ENCODE measurements at places on chromosomes 4 and X. TPM values are rescaled to one million over a fixed set of nuclear protein-coding genes. Genes with fewer than 3 reads are reported as not detected.

DNA sequence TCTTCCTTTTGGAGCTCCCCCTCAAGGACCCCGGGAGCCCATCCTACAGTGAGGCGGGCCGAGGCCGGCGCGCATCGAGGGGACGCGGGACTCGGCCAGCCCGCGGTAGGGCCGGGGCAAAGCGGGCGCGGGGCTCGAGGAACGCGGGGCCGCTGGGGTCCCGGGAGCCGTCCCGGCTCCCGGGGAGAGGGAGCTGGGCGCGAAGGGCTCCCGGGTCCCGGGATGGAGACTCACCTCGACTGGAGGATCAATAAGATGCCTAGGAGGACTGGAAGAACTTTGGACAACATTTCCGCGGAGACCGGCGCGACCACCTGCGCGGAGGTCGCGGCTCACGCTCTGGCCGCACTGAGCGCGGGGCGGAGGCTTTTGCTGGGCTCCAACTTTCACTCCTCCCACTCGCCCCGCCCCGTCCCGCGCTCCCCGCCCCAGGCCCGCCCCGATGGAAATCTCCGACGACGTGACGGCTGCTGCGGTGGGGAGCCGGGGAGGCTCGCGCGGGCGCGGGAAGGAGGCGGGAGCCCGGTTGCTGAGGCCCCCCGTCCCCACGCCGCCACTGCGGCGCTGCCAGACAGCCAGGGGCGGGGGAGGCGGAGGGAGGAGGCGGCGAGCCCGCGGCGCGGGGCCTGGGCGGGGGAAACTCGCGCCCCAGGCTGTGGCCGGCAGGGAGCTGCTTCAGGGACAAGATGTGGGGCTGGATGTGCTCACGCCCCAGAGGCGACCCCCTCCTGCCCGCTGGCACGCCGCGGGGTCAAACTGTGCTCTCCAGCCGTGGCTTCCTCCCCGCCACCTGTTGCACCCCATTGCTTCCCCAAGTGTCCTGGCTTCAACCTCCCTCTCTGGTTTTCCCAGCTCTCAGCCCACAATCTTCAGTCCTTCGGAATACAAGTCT is at the start of gene GABRE:
Gene GABRE, minus strand, starts transcription at position 341 of the 892 bp plus-strand sequence. Its CDS starts 51 bp downstream, at position 290.
- peak; percentile 75 for ATAC-seq

DNA sequence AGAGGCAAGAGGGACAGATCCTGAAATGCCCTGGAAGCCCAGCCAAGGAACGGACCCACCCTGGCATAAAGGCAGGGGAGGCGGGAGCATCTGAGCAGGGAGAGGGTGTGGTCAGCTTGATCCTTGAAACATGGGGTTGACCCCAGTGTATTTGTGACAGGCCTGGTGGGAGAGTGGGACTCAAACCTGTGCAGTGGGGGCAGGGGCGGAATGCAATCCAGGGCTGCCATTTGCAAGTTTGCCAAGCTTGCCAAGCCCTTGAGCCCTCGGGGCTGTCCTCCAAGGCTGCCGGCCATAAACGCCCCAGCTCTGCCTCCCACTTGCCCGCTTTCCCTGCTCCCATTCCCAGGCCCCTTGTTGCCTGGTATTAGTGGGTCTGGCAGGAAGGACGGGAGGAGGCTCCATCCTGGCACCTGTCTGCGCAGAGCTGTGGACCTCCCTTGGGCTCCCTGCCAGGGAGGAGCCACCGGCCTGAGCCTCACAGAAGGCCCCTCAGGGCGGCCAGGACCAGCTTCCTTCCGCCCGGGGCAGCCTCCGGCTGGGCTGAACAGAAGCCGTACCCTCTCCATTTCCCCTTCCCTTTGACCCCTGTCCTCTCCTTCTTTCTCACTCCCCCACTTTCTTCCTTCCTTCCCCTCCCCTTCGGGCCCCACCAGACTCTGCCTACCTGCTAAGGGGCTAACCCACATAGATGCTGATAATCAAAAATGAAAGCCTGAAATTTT is 661 bp downstream of the S100P start:
- no peak for ATAC-seq

DNA sequence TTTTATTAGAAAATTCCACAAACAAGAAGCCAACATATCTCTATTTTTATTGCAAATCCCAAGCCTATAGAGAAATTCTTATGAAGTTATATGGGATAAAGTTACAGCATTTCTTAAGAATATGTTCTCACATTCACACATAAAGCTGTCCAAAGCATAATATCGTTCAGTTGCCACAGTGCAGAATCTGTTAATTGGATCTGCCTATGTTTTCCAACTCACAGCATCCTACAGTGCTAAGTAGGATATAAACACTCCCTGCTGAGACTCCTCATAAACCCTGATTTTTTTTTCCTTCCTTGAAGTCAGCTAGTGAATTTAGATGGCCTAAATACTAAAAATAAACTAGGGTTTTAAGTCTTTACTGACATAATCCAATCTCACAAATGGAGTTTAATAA is 307.9 kb downstream of the PDGFC start:
- ATAC-seq: no peak

GRCh38 chrX:49066278-49066677 is 7.5 kb downstream of the CCDC120 start:
- no peak for ATAC-seq

DNA sequence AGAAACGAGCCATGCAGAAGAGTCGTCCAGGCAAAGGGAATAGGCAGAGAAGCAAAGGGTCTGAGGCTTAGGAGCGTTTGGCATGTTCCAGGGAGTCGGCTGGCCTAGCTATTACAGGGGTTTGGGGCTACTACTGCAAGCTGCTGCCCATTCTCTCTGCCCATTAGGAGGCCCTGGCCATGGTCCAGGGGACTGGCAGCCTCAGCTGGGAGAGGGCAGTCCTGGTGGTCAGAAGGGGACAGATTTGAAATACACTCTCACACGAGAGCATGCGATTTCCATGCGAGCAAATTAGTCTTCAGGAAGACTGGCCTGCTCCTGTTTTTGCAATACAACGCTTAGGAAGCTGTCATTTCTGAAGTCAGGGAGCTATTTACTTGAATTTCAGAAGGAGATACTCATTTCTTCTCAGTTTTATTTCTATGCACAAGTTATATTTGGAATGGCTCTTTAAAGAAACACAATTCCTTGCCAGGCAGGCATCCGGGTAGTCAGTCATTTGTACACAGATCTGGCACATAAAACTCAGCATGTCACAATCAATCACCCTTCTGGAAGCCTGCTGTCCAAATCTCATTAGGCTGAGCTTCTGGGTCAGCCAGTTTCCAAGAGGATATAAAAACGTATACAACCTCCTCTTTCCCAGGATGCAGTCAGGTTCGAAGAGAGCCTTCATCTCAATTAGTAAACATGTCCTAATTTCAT is 27.0 kb downstream of the PROM1 start:
- ATAC-seq: no peak

DNA sequence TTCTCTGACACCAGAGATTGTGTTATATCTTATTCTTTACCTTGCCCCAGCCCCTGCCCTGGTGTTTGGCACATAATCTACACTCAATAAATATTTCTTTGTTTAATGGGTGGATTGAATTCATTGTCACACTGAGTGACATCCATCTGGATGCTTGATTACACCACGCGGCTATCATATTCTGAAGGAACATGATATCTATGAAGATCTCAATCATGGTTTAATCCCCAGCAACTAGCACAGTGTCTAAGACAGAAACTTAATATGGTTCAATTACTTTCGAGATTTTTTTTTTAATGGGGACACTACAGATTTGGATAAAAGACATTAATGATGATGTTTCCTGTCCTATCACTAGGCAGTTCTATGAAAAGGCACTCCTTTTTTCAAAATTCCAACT is 246.3 kb downstream of the PALLD start:
- no peak for ATAC-seq

DNA sequence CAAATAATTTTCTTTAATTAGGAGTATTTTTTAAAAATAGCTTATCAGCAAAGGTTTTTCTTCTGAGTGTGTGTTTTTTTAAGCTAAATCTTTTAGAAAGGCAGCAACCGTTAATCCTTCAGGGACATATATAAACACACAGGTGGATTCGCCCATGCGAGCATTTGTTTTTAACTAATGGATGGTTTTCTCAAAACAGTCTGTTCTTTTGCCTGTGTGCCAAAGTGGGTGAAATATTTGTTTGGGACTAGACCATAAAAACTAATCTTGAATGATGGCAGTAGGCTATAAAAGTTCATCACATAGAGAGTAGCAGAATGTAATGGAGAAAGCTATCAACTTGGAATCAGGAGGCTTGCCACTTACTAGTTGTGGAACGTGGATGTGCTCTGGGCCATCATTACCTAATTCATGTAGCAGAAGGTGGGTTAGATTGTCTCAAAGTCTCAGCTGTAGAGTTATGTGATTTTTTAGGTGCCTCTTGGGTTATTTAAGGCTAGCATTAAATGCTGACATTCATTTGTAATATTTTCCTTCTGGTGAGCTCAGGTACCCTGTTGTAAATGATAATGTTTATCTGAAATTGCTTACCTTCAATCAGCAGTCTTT is 7.4 kb upstream of the TAPT1 start:
- no peak for ATAC-seq

- ATAC-seq: no peak
These were observed 530.7 kb downstream of the CWH43 start for GRCh38 chr4:49516796-49517195.

DNA sequence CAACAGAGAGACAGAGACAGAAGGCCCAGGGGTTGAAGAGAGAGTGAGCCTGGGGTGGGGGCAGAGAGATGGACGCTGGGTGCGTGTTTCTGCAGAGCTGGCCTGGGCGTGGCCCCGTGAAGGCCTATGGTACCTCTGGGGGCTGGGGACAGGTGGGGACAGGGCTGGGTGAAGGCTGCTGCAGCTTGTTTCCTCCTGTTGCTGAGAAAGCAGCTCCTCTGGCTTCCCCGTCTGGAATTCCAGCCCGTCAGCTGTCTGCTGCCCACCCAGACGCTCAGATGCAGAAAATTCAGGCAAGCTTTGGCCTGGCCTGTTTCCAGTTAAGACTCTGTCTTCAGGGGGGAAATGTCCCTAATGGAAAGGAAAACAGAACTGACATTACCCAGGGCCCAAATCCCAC is 76.8 kb upstream of the PSAPL1 start:
- no peak for ATAC-seq

The KDM5C gene
- 73.6 TPM for total RNA-seq

DNA sequence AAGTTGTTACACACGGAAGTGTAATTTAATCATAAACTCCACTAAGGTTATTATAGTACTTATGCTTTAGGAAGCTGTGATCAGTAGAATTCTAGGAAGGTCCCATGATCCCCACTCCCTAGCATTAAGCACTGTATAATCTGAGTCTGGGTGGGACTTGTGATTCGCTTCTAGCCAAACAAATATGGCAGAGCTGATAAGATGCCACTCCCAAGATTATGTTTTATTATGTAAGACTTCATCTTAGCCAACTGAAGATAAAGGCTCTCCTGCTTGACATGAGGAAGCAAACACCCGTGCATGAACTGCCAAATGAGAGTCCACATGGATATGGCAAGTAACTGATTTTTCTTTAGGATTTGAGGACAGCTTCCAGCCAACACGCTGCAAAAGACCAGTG is 186.4 kb upstream of the NDST3 start:
- ATAC-seq: no peak

DNA sequence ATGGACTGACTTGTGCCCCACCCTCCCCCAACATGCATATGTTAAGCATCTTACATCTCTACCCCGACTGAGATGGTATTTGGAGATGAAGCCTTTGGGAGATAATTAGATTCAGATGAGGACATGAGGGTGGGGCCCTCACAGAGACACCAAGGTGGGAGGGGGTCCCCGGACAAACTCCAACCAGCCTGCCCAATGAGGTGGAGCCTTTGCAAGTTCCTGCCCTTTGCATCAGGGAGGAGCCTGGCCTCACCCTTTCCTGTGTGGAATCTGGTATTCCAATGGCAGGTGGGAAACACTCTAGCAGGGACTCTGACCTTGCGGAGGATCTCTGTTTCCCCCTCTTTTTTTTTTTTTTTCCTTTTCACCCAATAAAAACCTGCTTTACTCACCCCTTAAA is 589.9 kb upstream of the BOD1L1 start:
- no peak for ATAC-seq

The PHOX2B gene
- total RNA-seq: not detected

- ATAC-seq: no peak
These were observed 34.0 kb upstream of the PPARGC1A start for GRCh38 chr4:23923840-23924239.

DNA sequence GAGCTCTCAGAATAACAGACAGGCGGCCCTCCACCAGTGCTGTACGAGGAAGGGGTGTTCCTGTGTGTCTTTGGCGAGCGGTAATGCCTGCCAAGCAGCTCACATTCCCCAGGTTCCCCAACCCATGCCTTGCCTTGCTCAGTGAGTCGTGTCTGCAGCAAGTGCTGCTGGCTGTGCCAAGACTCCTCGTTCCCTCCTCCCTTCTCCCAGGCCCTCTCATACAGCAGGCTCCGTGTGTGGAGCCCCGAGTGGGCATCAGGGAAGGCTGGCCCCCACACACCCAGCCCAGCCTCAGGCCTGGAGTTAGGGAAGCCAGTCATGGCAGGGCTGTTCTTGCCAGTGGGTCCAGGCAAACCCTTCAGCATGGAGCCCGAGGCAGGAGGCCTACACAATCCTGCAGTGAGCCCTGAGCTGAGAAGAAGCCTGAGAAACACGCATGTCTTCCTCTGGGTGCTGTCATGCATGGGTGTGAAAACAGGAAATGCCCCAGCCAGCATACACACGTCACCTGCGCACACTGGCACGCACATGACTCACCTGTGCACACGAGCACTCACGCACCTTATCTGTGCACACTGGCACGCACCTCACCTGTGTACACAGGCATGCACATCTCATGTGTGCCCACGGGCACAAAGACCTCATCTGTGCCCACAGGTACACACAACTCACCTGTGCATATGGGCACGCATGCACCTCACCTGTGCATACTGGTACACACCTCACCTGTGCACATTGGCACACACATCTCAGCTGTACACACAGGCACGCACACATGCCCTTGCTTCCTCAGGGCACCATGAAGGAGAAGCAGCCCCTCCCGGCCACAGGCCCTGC is 238.7 kb downstream of the DHRSX start:
- ATAC-seq: no peak

DNA sequence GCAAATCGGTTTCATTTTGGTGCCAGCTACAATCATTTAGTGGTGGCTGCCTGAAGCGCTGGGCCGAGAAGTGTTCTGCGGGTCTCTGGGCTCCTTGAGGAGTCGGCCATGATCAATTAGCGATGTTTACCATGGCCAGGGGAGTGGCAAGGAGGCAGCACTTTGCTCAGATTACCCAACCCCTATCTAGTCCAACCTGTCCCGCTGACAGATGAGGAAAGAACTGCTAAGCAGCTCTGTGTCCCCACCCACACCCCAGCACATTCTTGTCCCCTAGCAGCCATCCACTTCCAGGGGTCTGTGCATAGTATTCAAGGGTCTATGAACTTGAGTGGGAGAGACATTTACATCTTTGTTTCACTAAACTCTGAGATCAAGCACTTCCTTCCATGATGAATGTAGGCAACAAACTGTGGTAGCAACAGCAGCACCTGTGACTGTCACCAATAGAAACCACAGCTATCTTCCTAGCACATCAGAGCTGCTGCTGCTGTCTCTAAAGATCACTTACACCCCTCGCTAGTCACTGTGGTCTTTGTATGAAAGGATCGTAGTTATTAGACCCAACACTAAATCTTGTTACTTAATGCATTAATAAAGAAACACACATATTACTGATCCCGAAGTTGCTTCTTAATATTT is 331.6 kb downstream of the BCOR start:
- ATAC-seq: peak; percentile 74

GRCh38 chr4:180449395-180449956 is 1793.7 kb upstream of the TENM3 start:
- no peak for ATAC-seq

Data from esophagus mucosa (tissue), 1 donor.